ENCODE measurements at places on chromosomes 13 and 19.

- DNase-seq, result no peak
These were observed 72.8 kb downstream of the GNG7 start for GRCh38 chr19:2629491-2630351.

- no peak for DNase-seq
These were observed 38.8 kb downstream of the SHISA2 start for GRCh38 chr13:26012995-26013394.

- DNase-seq, result no peak
These were observed 48.7 kb downstream of the RFX2 start for GRCh38 chr19:6061376-6062130.

DNA sequence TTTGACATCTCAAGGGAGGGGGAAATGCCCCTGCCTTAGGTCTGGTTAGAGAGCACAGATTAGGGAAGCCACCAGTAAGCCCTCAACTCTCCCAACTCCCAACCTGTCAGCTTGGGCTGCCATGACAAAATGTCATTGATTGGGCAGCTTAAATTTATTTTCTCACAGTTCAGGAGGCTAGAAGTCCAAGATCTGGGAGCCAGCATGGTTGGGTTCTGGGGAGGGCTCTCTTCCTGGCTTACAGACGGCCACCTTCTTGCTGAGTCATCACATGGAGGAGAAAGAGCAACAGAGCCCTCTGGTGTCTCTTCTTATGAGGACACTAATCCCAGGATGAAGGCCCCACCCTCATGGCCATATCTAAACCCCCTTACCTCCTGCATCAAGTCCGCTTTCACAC lies 24.2 kb downstream of the C19orf12 start:
- DNase-seq, result no peak

GRCh38 chr13:93108111-93108601 lies 118.5 kb upstream of the GPC6 start:
- peak; percentile 10 for DNase-seq

GRCh38 chr13:21932578-21932977 lies 261.7 kb downstream of the FGF9 start:
- DNase-seq, result no peak

DNA sequence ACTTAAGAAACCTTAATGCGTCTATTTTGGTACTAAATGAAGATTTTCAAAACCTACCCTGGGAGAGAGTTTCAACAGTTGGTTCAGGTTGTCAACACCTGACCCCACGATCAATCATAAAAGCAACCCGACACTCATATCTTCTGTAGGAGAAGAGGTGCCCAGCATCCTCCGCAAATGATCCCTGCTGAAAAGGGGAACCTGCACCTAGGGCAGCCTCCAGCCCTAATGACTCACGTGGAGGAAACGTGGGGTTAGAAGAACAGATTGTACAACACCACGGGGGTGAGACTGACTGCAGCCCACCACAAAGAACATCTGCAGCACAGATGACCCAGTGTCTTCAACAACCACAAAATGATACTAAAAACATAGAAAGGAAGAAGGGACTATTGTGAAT lies 116.3 kb downstream of the RAB20 start:
- DNase-seq, result no peak

Data from Ammon's horn (tissue), 1 donor.